ENCODE measurements at places on chromosomes 5 and 9.

DNA sequence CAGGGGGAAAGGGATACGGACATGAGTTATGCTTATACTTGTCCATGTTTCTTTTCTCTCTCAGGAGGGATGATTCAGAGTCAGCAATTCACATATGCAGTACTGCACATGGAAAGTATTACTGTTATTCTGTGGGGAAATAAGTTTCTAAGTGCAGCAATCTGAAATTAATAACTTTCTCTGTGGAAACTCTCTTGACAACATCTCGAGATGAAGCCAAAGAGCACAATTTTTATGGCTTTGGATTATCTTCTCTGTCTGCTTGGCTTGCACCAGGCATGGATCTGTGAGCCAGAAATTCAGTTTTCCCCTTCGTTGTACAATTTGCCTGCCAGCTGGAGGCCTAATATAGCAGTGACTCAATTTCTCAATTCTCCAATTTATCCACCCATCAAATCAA lies 2.5 kb upstream of the NDFIP1 start:
- DNase-seq: no peak

- DNase-seq: no peak
Measured at GRCh38 chr5:140133514-140134167, 7.9 kb downstream of the IGIP start.

DNA sequence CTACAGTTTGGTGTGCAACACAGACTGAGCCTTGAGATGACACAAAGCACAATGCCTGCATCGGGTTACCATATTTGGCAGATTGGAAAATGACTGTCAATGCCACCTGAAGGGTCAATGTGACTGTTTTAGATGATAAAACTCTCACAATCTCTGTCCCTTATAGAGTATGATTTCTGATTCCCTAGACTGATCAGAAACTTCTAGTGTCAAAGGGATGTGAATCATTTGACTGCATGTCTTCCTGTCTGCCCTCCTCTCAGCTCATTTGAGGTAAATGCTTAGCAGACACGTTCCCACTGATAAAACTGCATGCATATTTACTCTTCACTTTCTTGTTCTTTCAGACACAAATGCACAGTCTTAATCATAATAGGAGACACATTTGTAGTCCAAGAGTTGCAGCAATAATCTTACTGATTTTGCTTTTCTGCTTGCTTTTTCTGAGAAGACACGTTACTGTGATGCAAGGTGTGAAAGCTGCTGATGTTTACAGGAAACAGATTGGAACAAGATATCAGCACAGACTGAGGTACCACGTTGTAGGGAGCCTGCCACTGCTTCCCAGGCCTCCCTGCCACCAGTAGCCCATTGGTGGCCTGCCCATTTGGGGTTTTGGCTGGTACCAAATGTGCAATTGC lies 77.8 kb downstream of the GCNT4 start:
- no peak for DNase-seq

DNA sequence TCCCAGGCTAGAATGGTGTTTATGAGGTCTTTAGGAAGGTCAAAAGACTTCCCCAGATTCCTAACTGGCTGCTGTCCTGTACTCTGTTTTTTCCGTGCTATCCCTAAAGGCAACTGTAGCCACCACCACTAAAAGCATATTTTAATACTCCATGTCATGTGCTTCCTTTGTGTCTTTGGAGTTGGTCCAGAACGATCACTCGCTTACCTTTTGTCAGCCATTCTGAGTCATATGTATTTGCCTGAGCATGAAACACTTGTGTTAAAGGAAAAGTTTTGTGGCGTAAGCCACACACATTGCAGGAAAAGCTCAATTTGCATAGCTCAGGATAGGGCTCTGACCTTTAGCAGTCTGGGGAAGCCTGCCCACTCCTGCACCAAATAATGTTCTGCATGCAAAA lies 299.6 kb downstream of the NTRK2 start:
- DNase-seq: no peak

DNA sequence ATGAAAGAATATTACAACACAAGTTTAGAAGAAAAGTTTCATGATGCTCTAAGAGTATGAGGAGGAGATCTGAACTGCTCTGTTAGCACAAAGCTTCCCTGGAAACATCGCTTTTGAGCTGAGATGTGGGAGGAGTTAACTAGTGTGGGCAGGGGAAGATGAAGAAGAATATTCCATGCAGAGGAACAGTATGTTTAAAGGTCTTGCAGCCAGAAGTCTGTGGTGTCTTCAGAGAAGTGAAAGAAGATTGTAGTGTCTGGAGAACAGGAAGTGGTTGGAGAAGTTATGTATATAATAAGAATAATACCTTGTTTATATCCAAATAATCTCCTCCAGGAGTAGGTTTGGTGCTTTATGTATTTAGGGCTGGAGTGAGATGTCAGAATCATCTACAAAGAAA lies 406.7 kb downstream of the MAN2A1 start:
- DNase-seq: no peak

- no peak for DNase-seq
Measured at GRCh38 chr9:34560599-34561214, 28.8 kb downstream of the CNTFR start.

GRCh38 chr9:130410443-130410842 lies 34.3 kb upstream of the ASS1 start:
- no peak for DNase-seq

DNA sequence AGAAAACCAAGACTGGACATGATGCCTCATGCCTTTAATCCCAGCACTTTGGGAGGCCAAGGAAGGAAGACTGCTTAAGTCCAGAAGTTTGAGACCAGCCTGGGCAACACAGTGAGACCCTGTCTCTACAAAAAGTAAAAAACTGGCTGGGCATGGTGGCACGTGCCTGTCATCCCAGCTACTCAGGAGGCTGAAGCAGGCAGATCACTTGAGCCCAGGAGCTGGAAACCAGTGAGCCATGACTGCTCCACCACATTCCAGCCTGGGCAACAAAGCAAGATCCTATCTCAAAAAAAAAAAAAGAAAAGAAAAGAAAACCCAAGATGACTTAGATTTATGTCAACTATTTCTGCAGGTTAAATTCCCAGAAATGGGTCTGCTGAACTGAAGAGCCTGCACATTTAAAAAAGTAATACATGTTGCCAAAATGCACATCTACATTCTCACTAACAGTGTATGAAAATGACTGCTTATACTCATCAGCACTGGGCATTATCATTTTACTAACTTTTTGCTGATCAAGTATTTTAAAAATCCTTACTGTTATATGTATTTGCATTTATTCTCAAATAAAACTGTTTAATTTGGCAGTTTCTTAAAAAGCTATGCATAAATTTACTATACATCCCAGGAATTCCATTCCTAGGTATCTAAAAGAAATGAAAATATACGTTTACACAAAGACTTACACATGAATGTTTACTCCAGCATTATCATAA lies 14.3 kb downstream of the ERMP1 start:
- DNase-seq: no peak

DNA sequence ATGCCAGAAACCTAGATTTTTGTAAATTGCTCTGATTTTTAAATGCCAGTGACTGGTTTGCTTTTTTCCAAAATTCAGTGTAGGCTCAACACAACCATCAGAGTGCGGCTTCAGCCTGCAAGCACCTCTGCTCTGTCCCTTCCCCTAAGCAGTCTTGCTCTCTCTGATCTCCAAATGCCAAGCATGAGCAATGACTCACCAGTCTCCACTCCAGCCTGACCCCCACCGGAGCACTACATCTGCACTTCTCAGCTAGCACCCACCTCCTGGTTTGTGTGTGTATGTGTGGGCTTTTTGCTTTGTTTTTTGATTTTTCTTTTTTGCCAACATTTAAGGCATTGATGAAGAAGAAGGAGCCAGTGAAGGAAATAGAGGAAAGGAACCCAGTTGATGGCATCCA lies 61.4 kb upstream of the ADRA1B start:
- DNase-seq: no peak

DNA sequence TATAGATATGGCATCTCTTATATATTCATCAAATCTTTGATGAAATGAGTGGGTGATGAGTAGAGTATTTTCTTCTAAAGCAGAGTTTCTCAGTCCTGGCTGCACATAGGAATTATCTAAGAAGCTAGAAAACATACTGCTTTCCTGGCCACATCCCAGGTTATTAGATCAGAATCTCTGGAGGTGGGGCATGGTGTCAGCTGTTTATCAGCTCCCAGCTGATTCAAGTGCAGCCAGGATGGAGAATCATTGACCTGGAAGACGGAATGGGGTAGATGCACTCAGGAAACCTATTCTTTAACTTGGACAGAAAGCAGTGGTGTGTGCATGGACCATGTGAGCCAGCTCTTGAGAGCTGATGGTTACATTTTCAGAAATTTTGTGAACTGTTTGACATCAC lies 108.1 kb upstream of the IL6ST start:
- DNase-seq: no peak

- DNase-seq: no peak
Measured at GRCh38 chr5:150491876-150492275, 16.1 kb upstream of the NDST1 start.

DNA sequence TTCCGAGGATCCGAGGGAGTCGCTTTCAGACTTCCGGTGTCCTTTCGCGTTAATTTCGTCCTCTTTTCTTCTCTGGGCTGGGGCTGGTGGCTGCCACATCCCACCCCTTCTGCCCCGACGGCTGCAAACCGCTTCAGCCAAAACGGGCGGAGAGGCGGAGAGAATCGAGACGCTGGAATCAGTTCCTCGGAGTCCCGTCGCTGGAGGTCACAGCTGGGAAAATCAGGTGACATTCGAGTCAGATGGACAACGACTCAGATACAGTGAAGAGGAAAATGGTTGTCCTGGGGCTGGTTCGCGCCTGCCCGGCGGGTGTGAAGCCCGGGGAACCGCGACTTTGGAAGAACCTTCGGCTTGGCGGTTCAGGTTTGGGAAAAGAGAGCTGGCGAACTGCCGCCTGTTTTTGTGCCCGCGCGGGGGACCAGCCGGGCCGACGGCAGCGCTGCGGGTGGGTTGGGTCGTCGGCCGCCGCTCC lies 8.9 kb upstream of the NKX2-5 start:
- DNase-seq: peak; percentile 30

DNA sequence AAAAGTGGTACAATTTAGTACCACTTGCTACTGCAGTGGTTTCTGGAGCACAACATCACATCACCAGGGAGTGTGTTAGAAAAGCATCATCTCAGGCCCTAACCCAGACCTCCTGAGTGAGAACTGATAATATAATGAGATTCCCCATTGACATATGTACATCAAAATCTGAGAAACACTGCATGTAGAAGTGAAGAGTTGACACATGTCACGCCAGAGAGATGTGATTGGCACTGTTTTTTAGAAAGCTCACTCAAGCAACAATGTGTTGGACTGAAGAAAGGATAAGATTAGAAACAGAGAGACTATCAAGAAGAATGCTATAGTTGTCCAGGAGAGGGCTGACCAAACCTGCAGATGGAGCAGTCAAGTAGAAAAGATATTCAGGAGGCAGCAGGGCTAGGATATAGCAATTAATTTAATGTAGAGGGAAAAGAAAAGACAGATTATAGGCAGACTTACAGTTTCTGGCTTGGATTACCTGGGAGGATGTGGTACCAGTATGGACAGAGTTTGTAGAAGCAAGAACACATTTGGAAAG lies 324.4 kb upstream of the ADAMTSL1 start:
- DNase-seq: no peak

DNA sequence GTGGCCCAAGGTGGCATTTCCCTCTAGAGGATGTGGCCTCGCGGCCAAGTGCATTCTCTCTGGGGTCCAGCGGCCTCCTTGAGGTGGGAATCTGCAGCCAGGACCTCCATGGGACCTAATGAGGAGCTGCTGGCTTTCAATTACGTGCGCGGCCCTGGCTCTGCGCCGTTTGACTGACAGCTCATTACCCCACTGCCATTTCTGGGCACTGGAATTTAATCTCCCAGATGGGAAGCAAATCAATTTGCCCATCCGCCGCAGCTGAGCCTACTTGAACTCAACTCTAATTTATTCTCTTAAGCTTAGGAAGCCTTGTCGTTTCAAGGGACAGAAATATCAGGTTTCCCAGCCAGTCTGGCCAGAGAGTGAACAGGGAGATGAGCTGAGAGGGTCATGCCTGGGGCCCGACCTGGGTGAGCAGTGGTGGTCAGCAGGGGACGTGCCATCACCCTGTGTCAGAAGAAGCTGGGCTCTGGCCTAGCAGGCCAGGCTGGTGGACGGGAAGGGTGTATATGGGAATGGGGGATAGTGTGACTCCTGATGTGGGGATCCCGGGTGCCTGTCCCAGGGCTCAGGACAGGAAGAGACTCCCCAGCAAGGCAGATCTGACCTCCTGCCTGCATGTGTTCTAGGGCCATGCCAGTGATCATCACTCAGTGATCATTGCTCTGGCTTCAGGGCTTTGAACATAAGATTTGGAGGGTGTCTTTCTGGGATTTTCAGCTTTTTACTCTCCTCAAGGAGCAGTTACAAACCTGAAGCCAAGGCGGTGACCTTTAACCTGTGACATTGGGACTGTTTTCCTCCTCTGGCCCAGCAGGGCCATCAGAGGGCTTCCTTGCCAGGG lies 69.7 kb downstream of the MACROH2A1 start:
- no peak for DNase-seq

- DNase-seq: no peak
Measured at GRCh38 chr9:86774116-86774515, 173.2 kb downstream of the GAS1 start.

DNA sequence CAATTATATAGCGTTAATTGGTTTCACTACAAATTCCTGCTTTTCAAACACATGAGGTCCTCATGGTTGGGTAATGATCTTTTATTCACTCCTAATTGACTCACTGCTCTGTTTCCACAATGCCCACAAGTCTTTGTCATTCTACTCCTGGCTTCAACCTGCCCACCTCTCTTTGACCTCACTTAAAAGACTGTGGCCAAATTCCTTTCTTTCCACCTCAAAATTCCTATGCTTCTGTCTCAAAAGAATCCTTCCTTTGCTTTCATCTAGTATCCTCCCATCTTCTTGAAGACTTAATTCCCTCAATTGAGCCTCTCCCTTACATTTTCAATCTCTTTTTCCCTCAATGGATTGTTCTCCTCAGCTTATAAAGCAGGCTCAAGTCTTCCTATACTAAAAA lies 4.9 kb downstream of the APBA1 start:
- DNase-seq: no peak

- peak; percentile 64 for DNase-seq
Measured at GRCh38 chr9:123929177-123929869, 603 bp downstream of the DENND1A start.

- DNase-seq: no peak
Measured at GRCh38 chr5:142391058-142391845, 66.4 kb upstream of the SPRY4 start.

DNA sequence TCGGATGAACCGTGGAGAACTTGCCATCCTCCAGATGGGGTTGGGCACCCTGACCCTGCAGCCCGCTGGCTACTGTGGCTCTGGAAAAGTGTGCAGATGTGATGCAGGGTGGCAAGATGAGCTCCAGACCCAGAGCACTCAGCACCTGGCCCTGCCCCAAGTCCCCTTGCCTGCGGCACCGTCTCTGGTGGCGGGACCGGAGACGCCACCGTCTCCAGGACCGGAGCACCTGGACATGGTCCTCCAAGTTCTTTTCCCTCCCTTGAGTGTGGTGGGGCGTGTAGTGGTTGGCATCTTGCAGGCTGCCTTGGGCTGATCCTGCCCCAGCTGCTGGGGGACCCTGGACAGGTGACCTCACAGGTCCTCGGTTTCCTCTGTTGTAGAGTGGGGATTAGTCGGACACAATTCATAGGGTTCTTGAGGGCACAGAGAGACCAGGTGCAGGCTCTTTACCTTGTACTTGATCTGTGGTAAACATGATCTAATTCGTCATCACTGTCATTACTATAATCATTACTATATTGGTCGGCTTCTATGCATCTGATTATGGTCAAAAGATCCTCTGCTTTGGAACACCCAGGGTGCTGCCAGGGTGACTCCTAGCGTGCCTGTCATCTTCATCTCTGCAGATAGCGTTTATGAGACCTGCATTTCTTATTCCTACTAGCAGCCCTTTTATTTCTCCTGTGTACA lies 83.5 kb downstream of the COL5A1 start:
- no peak for DNase-seq

Data from GM13976 (cell line).